HepG2 (cell line): ENCODE measurements at places on chromosomes 2 and 18.

GRCh38 chr2:110773401-110773921 lies 41.1 kb downstream of the ACOXL start:
- DNase-seq, result peak; percentile 17

DNA sequence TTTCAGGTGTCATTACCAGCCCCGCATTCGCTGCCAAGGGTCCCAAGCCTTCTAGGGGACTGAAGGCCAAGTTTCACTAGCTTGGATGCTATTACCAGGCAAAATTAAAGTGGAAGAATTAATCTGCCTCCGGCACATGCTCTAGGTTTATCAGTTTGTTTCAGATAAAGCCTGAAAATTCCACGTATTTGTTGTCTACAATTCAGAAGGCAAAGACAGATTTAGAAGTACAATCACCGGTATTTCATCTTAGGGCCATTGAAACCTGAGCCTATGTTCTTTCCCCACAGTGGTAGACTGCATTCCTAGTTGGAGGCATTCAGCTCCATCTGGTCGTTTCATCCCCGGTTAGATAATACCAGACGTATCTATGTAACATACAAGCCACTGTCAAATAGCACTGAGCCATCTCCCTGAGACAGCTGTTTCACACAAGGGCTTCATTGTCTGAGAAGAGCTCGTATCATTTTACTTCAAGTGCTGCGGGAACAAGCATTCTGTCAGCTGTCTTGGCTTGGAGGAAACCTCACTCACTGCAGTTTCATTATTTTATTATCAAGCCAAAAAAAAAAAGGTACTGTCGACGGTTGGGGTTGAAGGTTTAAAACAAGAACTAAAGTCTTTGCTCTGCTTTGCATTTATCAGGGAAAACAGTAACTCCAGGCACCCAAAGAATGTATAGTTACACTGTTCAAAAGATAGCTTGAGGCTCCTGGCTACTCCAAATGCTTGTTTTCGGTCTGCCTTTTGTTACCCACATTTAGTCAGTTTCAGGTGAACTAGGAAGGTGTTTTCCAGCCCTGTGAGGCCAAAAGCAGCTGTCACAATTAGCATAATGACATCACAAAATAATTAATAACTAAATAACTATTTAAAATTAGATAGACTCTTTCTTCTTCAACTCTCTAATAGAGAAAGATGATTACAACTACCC lies 76.7 kb downstream of the TGIF1 start:
- peak; percentile 77 for DNase-seq

DNA sequence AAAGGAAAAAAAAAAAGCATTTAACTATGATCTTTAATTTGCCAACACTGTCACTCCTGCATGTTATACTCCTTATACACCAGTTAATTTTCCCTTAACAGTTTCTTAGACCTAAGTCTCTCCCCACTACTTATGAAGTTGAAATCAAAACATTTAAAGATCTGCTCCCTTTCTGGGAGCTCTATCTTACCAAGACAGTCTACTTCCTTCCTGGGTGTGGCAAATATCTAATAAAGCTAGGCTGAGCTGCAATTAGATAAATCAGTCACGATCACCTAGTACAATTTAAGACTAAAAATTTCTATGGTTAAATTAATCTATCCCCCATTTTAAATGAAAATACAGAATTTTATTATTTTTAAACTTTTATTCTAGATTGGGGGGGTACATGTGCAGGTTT lies 33.4 kb downstream of the PUM2 start:
- no peak for DNase-seq

- DNase-seq, result no peak
Observed at GRCh38 chr18:6940451-6940850, 177.1 kb downstream of the LAMA1 start.

GRCh38 chr2:11833601-11834000 lies 87.2 kb downstream of the LPIN1 start:
- no peak for DNase-seq

GRCh38 chr2:231605607-231606091 lies 13.0 kb downstream of the TEX44 start:
- no peak for DNase-seq

- no peak for DNase-seq
Observed at GRCh38 chr2:1546901-1547300, 133.6 kb downstream of the TPO start.

GRCh38 chr2:28469947-28470535 lies 25.8 kb upstream of the PLB1 start:
- DNase-seq, result no peak

DNA sequence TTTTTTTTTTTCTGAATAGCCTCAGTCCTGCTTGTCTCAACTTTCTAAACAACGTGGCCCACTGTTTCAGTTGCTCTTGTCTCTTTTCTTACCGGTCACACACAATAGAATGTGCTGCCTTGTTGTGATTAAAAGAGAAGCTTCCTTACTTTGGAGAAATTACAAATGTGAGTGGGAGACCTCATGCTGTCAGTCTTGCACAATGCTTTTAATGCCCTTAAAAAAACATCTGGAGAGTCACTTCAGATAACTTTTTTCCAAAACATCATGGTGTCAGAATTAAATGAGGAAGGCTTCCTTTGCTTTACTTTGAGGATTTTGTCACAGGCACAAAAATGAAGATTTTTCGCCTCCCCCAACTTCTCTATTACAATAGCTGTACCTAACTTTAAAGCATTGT lies 37.7 kb downstream of the LHCGR start:
- no peak for DNase-seq

GRCh38 chr2:148642891-148643416 lies 1.6 kb upstream of the EPC2 start:
- DNase-seq, result no peak

DNA sequence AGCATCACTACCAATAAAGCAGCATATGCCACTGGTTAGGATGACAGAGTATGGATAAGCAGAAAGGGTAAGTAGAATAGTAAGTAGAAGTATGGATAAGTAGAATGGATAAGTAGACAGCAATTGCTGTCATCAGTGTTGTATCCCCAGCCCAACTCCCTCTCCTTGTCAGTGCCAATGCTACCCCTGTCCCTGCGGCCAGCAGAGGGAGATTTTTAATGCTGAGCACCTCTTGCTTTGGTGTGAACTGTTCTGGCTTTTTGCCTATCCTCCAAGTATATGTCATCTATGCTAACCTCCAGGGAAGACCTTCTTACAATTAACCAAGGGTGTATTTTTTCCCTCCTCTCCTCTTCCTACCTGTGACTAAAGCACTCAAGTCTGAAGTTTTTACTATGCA lies 136.7 kb upstream of the SPHKAP start:
- peak; percentile 12 for DNase-seq

GRCh38 chr2:66186537-66186936 lies 248.4 kb upstream of the MEIS1 start:
- DNase-seq, result no peak

DNA sequence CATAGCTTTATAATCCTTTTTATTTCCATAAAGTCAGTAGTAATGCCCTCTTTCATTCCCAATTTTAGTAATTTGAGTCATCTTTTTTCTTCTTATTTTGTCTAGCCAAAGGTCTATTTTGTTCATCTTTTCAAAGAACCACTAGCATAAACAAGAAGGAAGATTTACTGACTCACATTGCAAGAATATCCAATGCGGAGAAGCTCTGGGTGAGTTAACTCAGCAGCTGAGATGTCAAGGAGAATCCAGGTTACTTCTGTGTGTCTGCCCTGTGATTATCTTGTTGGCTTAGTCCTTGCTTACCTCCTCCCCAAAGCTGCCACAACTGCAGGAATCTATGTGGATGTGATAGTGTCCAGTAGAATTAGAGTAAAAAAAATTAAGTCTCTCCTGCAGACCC lies 311.4 kb upstream of the NCKAP5 start:
- no peak for DNase-seq

DNA sequence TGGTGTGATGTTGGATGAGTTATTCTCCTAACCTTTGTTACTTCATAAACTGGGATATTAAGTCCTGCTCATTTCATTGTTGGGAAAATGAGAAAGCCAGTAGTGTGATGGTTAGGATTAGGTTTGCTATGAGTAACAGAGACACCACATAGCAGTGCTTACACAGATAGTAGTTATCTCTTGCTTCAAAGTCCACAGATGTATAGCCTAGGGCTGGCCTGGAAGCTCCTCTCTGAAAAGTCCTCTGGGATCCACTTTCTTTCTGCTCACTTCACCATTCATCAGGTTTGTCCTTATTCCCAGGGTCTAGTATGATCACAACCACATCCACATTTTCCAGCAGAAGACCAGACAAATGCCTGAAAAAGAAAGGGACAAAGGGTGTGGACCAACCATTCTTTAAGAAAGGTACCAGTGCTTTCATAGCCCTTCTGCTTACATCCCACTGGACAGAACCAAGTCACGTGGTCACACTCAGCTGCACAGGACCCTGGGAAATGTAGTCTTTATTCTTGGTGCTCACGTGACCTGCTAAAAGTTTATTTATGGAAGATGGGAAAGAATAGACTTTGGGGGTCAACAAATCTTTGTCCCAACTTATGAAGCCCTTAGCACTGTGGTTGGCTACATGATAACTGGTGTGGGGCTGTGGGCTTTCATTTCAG lies 108.9 kb downstream of the INSIG2 start:
- DNase-seq, result no peak

- DNase-seq, result no peak
Observed at GRCh38 chr18:36403896-36404820, 106.6 kb downstream of the FHOD3 start.

- no peak for DNase-seq
Observed at GRCh38 chr2:216648105-216648504, 14.9 kb downstream of the IGFBP2 start.

DNA sequence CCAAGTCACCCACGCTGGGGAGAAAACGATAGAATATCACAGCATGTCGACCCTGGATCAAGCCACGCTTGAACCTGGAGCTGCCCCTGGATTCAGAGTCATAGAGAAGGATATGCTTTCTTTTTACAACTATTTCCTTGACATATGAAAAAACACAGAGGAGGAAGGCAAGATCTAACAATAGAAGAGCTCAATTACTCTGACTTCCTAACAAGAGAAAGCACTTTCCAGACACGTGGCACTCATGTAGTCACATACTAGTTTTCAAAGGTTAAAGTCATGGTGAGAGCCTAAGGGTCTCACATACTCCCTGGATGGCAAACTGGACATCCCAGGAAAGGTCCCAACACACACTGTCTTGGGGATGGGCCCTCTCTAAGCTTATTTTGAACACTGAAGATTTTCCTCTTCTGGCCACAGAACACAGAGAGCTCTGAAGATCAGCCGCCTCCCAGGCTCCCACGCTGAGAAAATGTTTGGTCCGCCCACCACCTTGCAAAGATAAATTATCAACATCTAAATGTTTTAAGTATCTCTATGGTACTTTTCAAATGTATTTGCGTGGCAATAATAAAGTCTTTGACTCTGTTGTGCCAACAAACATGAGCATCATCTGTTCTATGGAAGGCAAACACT lies 4.9 kb downstream of the PXDN start:
- DNase-seq, result no peak
